ELR (cell line): ENCODE measurements at places on chromosomes 12 and 14.

DNA sequence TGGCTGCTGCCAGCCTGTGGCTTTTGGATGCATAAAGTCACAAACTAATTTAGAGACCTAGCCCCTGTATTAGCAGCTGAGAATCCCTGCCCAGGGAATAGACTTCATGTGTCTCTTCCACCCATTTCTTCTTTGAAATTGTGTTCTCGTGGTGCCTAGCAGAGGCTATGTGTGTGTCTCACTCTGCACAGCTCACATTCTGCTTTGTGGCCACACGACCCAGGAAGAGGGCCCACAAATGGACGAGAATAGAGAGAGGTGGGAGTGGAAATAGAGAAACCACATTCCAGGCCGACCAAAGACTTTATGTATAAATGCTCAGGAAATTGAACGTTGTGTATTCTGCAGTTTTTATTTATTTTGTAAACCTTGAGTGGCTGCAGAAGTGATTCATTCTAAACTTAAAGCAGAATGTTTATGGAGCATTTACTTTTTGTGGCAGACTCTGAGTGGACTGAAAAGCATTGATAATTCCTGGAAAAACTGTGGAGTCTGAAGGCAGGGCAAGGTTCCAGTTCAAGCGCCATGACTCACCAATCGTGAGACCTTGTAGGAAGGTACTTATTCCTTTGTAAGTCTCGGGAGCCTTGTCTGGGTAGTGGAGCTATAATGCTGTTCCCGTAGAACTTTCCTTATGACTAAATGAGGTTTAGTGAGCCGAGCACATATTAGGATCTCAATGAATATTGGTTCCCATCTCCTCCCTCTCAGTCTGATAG is 9.1 kb downstream of the B4GALNT3 start:
- DNase-seq: peak; percentile 42

DNA sequence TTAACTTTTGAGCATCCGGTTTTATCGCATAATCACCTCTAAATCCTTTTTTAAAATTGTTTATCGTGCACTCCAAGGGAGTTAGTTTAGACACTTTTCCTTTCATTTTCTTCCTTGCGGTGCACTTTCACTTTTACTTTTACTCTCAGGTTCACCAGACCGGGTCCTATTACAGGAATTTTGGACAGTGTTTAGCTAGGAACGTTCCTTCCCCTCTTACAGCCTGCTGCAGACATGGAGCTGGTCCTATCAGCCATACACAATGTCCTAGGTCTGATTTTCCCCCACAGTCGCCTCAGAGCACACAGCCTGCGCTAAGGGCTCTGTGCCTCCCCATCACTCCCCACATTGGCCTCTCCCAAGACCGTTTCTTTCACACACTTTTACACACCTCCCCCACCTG is 103.9 kb downstream of the ALG10 start:
- no peak for DNase-seq

- DNase-seq: no peak
Measured at GRCh38 chr12:17322090-17322489, 716.1 kb upstream of the LMO3 start.

DNA sequence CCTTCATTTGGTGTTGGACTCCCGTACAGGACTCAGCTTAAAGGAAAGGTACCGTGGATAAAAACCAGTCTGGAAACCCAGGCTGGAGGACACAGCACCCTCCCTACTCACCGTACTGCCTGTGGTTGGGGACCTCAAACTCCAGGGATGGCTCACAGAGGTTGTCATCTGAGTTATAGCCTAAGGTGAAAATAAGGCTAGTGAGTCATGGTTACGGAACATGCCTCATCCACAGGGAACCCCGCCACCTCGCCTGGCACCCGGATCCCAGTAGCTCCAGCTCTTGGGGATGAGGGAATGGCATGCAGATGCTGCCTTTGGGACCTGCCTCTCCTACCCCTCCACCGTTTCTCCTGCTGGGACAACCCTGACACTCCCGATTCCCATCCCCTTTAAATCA is 36.8 kb upstream of the GPR68 start:
- peak; percentile 95 for DNase-seq

GRCh38 chr14:61091657-61092273 is 110.7 kb downstream of the SLC38A6 start:
- no peak for DNase-seq

DNA sequence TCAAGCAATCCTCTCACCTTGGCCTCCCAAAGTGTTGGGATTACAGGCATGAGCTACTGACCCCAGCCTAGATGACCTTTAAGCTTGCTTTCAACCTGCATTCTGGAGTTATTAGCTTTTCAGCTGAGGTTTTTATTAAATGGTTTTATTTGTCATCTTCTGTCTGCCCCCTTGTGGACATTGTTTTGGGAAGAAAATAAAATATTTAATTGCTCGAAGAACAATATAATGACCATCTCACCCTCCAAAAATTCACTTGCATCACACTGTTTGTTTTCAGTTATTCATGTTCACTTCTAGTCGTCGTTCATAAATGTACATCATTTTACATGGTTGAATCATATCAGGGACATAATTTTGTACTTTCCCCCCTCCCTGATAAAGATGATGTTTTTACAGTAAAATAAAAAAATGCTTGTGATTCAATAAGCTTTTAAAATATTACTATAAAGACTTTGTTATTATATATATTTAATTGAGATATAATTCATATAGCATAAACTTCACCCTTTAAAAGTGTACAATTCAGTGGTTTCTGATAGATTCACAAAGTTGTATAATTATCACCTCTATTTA is 10.1 kb upstream of the SPATS2 start:
- peak; percentile 84 for DNase-seq

GRCh38 chr12:1880153-1880845 is 38.2 kb downstream of the CACNA2D4 start:
- DNase-seq: no peak

GRCh38 chr14:67436006-67436866 is 24.3 kb upstream of the PLEK2 start:
- DNase-seq: no peak

DNA sequence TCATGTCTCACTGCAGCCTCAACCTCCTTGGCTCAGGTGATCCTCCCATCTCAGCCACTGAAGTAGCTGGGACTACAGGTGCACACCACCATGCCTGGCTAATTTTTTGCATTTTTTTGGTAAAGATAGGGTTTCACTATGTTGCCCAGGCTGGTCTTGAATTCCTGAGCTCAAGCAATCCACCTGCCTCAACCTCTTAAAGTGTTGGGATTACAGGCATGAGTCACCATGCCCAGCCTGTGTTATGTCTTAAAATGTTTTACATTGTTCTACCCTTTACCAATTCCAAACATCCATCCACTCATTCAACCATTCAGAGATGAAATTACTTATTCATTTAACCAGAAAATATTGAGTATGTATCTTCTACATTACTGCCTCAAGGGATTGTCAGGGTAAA is 111.6 kb upstream of the BTG1 start:
- DNase-seq: no peak

- DNase-seq: no peak
Measured at GRCh38 chr12:98343002-98343567, 172.3 kb upstream of the TMPO start.

DNA sequence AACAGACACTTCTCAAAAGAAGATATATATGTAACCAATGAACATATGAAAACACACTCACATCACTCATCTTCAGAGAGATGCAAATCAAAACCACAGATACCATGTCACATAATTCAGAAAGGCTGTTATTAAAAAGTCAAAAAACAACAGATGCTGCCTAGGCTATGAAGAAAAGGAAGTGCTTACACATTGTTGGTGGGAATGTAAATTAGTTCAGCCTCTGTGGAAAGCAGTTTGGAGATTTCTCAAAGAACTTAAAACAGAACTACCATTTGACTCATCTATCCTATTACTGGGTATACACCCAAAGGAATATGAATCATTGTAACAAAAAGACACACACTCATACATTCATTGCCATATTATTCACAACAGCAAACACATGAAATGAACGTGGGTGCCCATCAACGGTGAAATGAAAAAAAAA is 35.1 kb downstream of the EIF2S3B start:
- DNase-seq: peak; percentile 84

GRCh38 chr12:57479376-57480115 is at the start of gene ARHGAP9:
TSS of gene ARHGAP9 (minus strand) at chr12:57479866. CDS start at chr12:57479406, 460 bp downstream.
- DNase-seq: peak; percentile 29

- DNase-seq: no peak
Measured at GRCh38 chr12:95312656-95313055, 95.0 kb downstream of the VEZT start.

GRCh38 chr14:23045419-23046357 is 3.7 kb downstream of the PSMB11 start:
- DNase-seq: peak; percentile 54

- DNase-seq: no peak
Measured at GRCh38 chr14:74547331-74547927, 53.9 kb downstream of the ISCA2 start.
